Stimulated activated CD4-positive, alpha-beta T cell treated with anti-CD3 and anti-CD28 coated beads, TNF-alpha, amount 100 ng/mL, for 48 hours (primary cell): ENCODE measurements at places on chromosomes 2 and 18.

DNA sequence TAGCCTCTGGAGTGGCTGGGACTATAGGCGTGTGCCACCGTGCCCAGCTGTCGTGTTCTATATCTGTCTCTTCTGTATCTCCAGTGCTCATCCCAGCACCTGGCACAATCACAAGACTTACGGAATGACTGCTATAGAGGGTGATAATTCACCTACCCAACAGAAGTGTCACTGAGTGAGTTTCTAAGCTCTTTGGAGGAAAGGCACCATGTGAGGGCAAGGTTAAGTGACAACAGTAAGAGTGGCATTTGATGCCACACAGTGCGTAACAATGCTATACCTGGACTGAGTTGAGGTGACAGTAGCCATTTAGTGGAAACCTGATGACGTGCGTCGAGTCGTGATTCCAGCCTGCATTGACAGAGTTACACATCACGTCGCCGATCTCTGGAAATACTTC is 89.0 kb downstream of the KCTD1 start:
- no peak for DNase-seq

GRCh38 chr2:173814306-173814705 is 150.9 kb downstream of the SP3 start:
- no peak for DNase-seq

GRCh38 chr18:3012136-3013023 is 564 bp downstream of the LPIN2 start:
- no peak for DNase-seq

GRCh38 chr2:237096201-237096600 is 10.5 kb downstream of the COPS8 start:
- DNase-seq = no peak

GRCh38 chr2:166410828-166411472 is 35.2 kb upstream of the SCN9A start:
- no peak for DNase-seq

DNA sequence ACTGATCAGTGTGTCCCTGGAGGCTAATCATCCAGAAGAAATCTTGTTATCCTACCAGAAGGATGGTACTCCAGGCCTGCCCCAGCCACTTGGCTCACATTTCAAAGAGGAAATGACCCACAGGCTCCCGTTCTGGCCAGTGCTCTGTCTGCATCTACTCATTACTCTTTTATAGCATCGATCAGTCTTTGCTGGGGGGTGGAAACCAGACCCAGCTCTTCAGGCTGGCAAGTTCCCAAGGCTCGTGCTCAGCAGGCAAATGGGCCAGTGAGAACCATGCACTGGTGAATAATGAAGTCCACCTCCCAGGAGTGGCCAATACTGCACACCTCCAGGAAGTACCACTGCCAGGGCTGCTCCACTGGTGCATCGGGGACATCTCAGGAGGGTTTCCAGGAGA is 38.8 kb downstream of the DNER start:
- DNase-seq = no peak

DNA sequence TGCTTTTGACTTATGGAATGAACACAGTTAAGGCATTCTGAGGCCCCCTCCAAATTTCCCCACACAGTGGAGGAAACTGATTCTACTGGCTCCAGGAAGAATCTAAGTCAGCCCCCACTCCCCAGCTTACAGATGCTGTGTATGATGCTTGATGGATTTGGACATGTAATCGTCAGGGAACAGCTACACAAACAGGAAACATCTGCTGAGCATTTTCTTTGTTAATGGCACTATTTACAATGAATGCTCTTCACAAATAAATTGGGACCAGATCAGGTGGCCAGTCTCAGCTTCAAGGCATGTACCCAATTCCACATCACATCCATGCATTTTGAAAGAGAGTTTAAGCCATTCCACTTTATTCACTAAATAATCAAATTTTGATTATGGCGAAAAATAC is 562.3 kb downstream of the SOX11 start:
- DNase-seq = no peak

DNA sequence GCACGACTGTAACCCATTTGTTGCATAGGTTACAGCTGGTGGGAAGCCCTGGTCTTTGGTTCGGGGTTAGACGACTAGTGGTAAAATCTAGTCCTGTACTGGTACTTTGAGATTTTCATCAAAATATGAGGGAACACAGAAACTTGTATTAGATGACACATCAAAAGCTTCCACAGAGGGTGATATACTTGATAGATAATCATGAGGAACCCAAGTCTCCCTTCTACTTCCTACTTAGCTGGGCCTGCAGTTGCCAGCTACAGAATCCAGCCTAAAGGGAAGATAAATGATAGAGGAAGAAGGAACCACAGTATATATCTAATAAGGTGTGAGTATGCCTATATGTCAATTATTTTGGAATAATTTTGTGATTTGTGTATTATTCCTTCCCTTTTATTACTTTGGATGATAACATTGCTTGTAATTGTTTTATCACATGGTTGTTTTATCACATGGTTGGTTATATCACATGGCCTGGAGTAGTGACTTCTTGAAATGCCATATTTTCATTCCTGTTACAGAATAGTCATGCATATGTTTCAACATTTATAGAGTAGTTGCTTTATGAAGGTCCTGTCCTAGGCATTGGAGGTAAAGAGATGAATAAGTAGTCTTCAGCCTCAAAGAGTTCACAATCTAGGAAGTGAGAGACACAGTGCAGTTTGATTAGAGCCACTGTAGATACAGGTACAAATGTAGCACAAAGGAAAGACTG is 2.9 kb downstream of the AGPS start:
- no peak for DNase-seq

DNA sequence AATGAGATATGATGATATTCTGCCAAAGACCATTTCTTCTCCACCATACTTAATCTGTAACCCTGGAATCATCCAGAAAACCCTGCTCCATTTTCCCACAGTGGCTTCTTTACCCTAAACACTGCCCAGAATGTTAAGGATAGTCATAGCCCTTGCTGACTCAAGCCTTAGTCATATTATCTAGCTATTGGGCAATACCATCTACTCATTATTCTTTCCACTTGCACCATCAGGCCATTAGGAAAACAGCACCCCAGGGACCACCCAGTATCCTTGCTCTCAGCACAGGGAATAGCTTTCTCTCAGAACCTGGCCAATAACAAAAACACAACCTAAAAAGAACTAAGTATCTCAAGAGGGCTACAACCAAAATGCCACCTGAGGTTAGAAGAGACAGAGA is 445.7 kb upstream of the SLC14A2 start:
- DNase-seq = no peak

DNA sequence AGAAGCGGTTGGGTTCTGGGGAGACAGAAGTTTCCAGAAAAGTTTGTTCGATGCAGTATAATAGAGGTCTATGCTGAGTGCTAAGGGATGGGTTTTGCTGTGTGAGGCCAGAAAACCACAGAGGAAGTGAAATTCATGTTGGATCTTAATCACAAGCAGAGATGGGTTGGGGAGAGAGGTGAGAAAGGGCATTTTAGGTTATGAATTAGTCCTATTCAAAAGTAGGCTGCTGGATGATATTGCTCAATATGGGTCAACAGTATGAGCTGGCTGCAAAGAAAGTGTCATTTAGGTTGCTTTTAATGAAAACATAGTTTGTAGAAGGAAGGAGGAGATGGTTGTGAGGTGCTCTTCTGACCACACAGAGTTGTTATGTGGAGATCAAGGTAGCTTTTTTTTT is 118.8 kb upstream of the LHCGR start:
- DNase-seq = no peak
